ENCODE measurements at places on chromosomes 4 and X. TPM values are rescaled to one million over a fixed set of nuclear protein-coding genes. Genes with fewer than 3 reads are reported as not detected.

DNA sequence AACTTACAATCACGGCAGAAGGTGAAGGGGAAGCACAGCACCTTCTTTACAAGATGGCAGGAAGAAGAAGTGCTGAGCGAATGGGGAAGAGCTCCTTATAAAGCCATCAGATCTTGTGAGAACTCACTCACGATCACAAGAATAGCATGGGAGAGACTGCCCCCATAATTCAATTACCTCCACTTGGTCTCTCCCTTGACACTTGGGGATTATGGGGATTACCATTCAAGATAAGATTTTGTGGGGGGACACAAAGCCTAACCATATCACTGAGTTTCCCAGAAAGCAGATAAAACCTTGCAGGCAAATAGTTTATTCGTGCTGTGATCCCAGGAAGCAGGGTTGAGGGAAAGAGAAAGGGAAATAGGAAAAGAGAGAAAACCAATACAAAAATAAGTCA, 69.0 kb upstream of the GYPA start:
- H3K36me3 ChIP-seq: no peaks in the 10 kb centered on the region
- H3K27ac ChIP-seq: no peak overlapping the region
- peaks cover 4% of the 10 kb centered on the region for H3K27me3 ChIP-seq
- H3K4me3 ChIP-seq: no peak overlapping the region
- H3K4me1 ChIP-seq: no peaks in the 10 kb centered on the region
- no peak for DNase-seq

- H3K27me3 ChIP-seq: no peaks in the 10 kb centered on the region
- H3K4me1 ChIP-seq: no peaks in the 10 kb centered on the region
- H3K27ac ChIP-seq: no peak overlapping the region
- H3K36me3 ChIP-seq: no peaks in the 10 kb centered on the region
- no peak for DNase-seq
These were observed 44.7 kb downstream of the SETD7 start for GRCh38 chr4:139511320-139511719.

- no peak for DNase-seq
- no peak overlapping the region for H3K27ac ChIP-seq
- H3K27me3 ChIP-seq: no peaks in the 10 kb centered on the region
- H3K4me3 ChIP-seq: no peak overlapping the region
- no peaks in the 10 kb centered on the region for H3K36me3 ChIP-seq
These were observed 653.9 kb upstream of the MAGEB2 start for GRCh38 chrX:29561417-29561816.

DNA sequence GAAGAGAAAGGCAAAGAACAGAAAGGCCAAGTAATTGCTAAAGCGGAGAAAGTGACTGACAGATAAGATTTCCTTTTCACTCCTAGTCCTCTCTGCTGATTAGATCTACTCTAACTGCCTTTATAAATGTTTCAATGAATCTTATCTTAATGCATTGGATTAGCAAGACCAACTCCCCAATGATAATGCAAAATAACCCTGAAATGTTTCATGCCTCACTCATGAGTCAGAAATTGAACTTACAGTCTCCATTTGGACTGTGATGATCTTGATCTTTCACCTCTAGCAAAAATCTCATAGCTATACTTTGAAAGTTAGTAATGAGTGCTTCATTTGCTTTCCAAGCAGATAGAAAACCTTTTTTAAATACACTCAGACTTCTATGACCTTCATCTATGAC, 26.5 kb downstream of the SLC10A7 start:
- no peak overlapping the region for H3K27ac ChIP-seq
- H3K4me3 ChIP-seq: no peak overlapping the region
- peaks cover 13% of the 10 kb centered on the region for H3K36me3 ChIP-seq
- H3K27me3 ChIP-seq: no peaks in the 10 kb centered on the region
- DNase-seq: no peak
- peaks cover 25% of the 10 kb centered on the region for H3K4me1 ChIP-seq

DNA sequence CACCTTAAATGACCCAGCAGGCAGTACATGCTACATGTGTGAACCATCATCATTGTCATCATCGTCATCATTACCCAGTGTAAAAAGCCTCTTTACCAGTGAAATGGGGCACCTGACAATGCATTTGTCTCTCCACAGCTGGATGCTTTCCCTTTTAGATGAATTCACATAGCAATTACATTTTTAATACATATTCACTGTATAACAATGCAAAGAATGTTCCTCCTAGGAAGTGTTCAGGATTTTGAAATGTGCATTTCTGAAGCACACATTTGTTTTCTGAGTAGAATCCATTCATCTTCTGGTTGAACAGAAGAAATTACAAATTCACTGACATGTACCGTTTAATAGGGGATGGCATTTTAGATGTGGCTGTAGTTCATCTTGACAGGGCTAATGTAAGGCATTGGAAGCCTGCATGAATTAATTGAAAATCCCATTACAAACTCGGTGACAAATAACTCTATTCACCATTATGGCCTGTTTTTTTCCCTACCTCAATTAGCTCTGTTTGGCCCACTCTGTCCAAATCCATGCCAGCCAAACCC, 111.1 kb downstream of the SH3RF1 start:
- no peak overlapping the region for H3K4me3 ChIP-seq
- no peaks in the 10 kb centered on the region for H3K4me1 ChIP-seq
- no peaks in the 10 kb centered on the region for H3K36me3 ChIP-seq
- H3K27me3 ChIP-seq: peaks cover 5% of the 10 kb centered on the region

DNA sequence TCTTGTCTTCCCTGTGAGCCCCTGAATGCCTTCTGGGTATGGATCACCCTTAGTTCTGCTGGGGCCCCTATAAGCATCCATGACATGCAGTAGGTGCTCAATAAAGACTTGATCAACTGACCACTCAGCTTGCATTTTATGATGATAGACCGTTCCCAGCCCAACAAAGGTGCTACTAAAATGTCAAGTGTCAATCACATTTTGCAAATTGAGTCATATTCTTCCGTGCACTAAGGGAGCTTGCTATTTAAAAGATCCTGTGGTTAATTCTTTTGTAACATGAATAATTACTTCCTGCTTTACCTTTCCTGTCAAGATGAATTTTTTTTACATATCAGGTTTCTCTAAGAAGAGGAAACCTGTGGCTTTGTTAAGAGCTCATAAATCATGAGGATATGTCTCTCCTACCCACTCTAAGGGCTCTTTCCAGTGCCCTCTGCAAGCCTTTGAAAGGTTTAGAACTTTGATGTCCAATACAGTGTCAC, 47.6 kb downstream of the SH3KBP1 start:
- DNase-seq: no peak
- H3K36me3 ChIP-seq: peaks cover 7% of the 10 kb centered on the region
- peaks cover 76% of the 10 kb centered on the region for H3K4me1 ChIP-seq
- peak overlapping the region; percentile 88 for H3K27ac ChIP-seq

Gene SLC49A3
- 2.0 TPM for total RNA-seq

DNA sequence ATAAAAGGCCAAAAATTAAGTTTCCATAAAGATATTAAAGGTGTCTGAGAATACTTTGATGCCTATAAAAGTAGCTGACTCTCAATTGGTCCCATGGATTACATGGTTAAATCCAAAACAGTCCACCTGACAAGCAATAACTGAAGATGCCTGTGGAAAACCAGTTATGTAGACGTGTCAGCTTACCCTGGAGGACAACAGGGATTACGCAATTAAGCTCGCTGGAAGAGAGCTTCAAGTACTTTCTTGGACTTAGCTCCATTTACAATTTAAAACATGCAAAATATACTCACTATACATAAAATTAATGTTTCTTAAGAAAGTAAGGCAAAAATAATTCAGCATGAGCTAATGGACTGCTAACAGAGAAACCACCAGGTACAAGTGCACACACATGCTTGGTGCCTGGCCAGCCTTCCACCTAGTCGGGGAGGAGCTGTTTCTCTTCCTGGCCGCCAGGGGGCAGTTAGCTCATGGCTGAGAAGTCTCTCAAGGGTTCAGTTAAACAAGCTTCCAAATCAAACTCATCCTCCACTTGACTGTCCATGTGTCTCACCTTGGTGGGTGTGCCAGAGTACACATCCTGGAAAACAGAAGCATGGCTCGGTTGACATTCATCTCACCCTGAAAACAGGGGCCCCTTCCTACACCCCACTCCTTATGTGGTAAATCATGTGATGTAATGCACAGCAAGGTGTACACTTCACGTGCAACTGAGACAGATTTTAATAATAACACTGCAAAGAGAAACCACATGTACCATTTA, 9.2 kb upstream of the FAM53A start:
- H3K4me3 ChIP-seq: no peak overlapping the region
- H3K36me3 ChIP-seq: peaks cover 11% of the 10 kb centered on the region
- DNase-seq: peak; percentile 81

GRCh38 chr4:82798168-82799005, at the start of gene SCD5:
Gene SCD5 (minus strand): TSS chr4:82798796. CDS start chr4:82798537, 259 bp downstream.
- no peaks in the 10 kb centered on the region for H3K36me3 ChIP-seq
- H3K27me3 ChIP-seq: peaks cover 7% of the 10 kb centered on the region
- H3K4me3 ChIP-seq: peak within 1 kb of the TSS; percentile 85
- DNase-seq: peak; percentile 4
- H3K4me1 ChIP-seq: peaks cover 22% of the 10 kb centered on the region
- no peak within 1 kb of the TSS for H3K27ac ChIP-seq

DNA sequence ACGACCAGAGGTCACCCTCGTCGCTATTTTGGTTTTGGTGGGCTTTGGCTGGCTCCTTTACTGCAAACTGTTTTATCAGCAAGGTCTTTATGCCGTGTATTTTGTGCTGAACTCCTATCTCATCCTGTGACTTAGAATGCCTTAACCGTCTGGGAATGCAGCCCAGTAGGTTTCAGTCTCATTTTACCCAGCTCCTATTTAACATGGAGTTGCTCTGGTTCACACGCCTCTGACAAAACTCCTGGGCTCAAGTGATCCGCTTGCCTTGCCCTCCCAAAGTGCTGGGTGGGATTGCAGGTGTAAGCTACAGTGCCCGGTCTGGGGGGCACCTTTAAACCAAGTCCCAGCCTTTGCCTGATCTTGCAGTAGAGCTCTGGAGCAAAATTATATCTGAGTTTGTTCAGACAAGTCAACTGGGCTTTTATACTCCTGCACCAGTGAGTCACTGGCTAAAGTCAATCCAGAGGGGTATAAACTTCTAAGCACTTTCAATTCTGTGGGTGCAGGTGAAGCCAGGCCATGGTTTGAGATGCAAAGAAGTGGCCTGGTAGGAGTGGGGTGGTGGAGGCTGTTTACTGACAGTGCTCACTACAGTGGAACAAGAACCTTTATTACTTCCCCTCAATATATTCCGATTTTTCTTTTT, 50.2 kb downstream of the MGST2 start:
- no peak overlapping the region for H3K4me3 ChIP-seq
- no peak for DNase-seq
- no peak overlapping the region for H3K27ac ChIP-seq
- peaks cover 21% of the 10 kb centered on the region for H3K36me3 ChIP-seq
- no peaks in the 10 kb centered on the region for H3K4me1 ChIP-seq

Gene CXCL5
- not detected for total RNA-seq

DNA sequence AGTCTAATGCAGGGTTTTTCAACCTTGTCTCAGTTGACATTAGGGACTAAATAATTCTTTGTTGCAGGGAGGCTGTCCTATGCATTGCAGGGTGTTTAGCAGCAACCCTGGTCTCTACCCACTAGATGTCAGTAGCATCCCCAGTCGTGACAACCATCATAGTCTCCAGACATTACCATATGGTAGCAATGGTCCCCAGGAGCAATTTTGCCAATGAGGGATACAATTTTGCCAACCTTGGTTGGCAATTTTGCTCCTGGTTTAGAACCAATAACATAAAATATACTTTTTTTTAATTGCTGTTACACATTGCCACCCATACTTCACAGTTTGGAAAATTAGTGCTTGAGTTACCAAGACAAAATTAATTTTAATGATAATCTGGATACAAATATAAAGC, 6.0 kb downstream of the EREG start:
- H3K36me3 ChIP-seq: no peaks in the 10 kb centered on the region
- no peak overlapping the region for H3K4me3 ChIP-seq
- DNase-seq: no peak
- H3K4me1 ChIP-seq: no peaks in the 10 kb centered on the region
- H3K27me3 ChIP-seq: peaks cover 19% of the 10 kb centered on the region

DNA sequence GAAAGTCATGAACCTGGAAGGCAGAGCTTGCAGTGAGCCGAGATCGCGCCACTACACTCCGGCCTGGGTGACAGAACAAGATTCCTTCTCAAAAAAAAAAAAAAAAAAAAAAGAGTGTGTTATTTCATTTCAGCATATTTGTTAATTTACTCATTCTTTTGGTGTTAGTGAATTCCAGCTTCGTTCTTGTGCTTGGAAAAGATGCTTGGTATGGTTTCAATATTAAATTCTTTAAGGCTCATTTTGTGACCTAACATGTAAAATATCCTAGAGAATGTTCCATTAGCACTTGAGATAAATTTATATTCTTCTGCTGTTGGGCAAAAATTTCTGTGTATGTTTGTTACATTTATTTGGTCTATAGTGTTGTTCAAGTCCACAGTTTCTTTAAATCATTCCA, 66.8 kb downstream of the SPIN3 start:
- no peak overlapping the region for H3K27ac ChIP-seq
- H3K4me1 ChIP-seq: no peaks in the 10 kb centered on the region
- no peaks in the 10 kb centered on the region for H3K36me3 ChIP-seq
- no peak overlapping the region for H3K4me3 ChIP-seq

GRCh38 chrX:16469870-16470269, 180.1 kb upstream of the S100G start:
- H3K27ac ChIP-seq: no peak overlapping the region
- H3K27me3 ChIP-seq: peaks cover 3% of the 10 kb centered on the region
- no peak overlapping the region for H3K4me3 ChIP-seq
- DNase-seq: no peak

DNA sequence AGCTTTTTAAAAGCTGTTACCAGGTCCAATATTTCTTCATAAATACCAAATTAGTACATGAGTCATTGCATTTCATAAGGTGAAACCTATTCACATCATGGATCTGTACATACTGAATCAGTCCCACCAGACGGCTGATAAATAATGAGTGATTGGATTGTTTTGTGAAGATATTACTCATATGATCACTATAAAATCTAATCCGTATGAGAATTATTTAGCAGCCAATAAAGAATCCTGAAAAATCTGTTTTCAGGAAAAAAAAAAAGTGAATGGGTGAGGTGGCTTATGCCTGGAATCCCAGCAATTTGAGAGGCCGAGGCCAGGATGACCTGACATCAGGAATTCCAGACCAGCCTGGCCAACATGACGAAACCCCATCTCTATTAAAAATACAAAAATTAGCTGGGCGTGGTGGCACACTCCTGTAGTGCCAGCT, 438.1 kb downstream of the INPP4B start:
- no peak overlapping the region for H3K27ac ChIP-seq
- peaks cover 29% of the 10 kb centered on the region for H3K4me1 ChIP-seq
- DNase-seq: no peak
- H3K4me3 ChIP-seq: no peak overlapping the region
- no peaks in the 10 kb centered on the region for H3K27me3 ChIP-seq

Gene IL9R
- total RNA-seq: 1.4 TPM

DNA sequence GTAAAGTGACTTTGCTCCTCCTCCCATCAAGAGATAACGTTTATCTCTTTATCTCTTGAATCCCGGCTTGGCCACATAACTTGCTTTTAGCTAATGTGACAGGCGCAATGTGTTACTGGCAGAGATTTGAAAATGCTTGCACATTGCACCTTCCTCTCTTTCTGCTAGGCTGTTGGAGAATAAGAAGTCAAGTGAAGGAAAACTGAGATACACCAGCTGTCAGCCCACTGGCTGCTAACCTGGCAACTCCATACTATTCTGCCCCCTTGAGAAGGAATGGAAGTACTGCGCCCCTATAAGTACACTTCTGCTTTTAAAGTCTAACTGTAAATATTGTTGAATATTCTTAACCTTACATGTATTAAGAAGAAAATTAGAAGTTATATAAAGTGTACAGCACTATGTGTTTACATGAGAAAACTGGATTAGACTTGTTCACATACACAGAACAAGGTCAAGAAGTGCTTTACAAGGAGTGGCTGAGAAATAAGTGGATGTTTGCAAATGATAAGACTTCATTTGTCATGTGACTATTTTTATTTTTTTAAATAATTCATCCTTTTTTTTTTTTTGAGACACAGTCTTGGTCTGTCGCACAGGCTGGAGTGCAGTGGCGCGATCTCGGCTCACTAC, 424.5 kb upstream of the CTSO start:
- H3K4me3 ChIP-seq: no peak overlapping the region
- no peaks in the 10 kb centered on the region for H3K4me1 ChIP-seq
- no peak for DNase-seq

Measured in naive thymus-derived CD8-positive, alpha-beta T cell (primary cell).